ENCODE measurements at places on chromosomes 2 and 18.

DNA sequence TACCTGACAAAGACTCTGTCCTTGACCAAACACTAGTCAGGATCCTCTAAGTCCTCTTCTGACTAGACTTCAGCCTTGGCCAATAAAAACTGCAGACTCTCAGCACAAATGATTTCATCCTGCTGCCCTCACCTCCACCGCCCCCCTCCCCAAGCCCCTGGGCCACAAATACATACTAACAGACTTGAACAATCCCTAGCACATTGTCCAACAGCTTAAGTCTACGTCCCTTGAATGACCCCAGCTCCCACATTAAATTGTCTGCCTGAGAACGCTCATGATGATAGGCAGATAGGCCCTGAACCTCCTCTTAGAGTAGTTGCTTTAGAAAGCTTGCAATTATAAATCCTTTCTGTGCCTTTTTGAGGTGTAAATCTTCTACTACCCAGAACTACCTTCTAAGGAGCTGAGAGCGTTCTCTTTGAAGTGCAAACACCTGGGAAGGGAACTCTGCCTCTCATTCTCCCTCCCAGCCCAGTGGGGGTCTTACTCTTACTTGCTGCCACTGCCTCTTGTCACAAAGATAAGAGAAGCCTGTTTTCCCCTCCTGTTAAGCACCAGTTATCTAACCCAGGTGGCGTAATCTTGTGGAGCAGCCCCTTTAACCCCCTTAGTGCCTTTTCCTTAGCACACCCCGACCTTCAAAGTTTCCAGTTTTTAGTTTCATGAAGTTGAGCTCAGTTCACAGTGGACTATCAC is 1225.6 kb downstream of the LRP1B start:
- DNase-seq = no peak

DNA sequence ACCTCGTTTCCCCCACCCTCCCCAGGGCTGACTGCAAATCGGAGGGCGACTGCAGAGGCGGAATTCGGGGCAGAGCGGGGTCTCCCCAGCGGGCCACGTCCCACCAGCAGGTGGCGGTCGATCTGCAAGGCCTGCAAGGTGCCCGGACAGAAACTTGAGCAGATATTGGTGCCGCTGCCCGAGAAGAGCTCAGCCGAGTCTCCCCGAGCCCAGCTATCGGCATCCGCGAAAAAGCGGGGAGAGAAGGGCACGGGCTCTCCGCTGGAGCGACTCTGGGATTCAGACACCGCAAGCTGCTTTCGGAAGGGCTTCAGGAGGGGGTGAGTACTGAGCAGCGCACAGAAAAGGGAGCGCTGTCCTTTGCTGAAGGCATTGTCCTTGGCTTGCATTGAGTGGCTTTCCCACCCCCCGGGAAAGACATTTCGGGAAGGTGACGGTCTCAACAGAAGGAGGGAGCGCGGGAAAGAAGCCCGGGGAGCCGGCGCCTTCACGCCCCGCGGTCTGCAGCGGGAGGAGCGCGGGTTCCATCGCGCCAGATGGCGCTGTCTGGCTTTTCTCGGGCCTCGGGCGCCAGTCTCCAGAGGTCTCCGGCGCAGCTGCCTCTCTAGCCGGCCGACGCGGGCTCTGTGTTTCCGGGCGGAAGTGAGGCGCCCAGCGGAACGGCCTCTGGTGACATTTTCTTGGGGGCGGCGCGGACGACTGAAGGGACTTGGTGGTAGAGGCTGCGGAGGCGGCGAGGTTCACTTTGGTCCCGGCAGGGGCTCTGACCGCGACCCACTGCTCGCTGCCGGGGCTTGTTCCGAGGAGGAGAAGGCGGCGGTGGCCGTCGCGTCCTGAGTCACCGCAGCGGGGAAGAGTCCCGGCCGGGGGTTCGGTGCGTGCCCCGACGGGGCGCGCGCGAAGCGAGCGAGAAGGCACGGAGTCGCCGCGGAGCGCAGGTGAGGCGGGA is 69.5 kb downstream of the HAUS1 start:
- DNase-seq = peak; percentile 93

DNA sequence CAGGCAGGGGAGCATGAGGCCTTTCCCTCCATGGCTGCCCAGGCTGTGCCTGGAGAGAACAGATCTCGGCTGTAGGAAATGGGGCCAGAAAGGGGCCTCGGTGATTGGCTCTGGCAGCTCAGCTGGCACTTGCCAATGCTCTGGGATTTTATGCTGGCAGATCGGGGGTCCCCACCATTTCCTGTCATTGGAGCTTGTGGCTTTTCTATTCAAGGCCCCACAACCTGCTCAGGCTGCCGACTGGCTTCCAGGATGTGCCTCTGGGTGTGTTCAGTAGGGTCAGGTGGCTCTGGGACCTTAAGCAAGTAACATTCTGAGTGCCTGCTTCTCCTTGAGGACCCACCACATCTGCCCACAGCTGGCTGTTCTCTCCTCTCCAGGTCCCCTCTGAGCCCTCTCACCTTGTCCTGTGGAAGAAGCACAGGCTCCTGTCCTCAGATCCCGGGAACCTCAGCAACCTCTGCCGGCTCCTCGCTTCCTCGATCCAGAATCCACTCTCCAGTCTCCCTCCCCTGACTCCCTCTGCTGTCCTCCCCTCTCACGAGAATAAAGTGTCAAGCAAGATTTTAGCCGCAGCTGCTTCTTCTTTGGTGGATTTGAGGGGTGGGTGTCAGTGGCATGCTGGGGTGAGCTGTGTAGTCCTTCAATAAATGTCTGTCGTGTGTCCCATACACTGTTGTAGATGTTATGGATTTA is 4.2 kb downstream of the GNLY start:
- no peak for DNase-seq

DNA sequence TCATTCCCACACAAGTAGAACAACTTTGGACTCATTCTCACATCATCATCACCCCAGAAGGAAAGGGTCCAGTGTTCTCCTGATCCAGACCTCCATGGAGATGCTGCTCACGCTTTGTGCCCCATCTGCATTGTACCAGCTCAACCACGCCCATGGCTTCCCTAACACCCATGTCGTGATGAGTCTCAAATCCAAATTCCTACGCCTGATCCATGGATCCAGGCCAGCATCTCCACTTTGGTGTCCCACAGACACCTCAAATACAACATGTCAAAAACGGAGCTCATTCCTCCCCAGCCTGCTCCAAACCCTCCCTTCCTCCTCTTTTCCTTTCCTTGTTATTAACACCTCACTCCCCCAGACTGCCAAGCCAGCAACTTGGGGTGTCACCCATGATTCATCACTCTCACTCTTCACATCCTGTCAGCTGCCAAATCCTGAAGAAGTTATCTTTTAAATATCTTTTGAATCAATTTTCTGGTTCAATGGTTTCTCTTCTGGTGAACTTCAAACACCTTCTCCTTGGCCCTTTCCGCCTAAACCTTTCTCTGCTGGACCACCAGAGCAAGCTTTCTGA is 30.2 kb upstream of the FAM124B start:
- no peak for DNase-seq

DNA sequence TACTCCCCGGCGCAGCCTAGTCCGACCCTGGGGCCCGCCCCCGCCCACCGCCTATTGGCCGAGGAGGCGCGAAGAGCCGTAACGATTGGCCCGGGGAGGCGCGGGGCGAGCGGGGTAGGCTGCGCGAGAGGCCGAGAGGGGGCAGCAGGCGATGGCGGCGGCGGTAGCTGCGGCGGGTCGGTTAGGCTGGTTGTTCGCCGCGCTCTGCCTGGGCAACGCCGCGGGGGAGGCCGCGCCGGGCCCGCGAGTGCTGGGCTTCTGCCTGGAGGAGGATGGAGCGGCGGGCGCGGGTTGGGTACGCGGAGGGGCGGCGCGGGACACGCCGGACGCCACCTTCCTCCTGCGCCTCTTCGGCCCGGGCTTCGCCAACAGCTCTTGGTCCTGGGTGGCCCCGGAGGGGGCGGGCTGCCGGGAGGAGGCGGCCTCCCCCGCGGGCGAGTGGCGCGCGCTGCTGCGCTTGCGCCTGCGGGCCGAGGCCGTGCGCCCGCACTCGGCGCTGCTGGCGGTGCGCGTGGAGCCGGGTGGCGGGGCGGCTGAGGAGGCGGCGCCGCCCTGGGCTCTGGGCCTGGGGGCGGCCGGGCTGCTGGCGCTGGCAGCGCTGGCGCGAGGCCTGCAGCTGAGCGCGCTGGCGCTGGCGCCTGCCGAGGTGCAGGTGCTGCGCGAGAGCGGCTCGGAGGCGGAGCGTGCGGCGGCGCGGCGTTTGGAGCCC is at the start of gene CNNM3:
CNNM3 (plus strand) TSS at position 142 of the 709 bp plus-strand sequence; CDS start at position 152, 10 bp downstream.
- DNase-seq = peak; percentile 98

- no peak for DNase-seq
These were observed 99.4 kb downstream of the SLC39A10 start for GRCh38 chr2:195756218-195756942.
